Spinal cord (tissue), 10 donors: ENCODE measurements at places on chromosomes 7 and 10. TPM values are rescaled to one million over a fixed set of nuclear protein-coding genes. Genes with fewer than 3 reads are reported as not detected.

ADAM22 gene
- total RNA-seq: 27.2 TPM

ZP3 gene
- 2.3 TPM for total RNA-seq

ATG9B gene
- total RNA-seq: 2.3 TPM

VSTM4 gene
- total RNA-seq: 29.9 TPM

RBM20 gene
- 2.0 TPM for total RNA-seq

IQCE gene
- total RNA-seq: 13.5 TPM

AKR1C2 gene
- 27.5 TPM for total RNA-seq

TSC22D4 gene
- 67.4 TPM for total RNA-seq

MACC1 gene
- 0.28 TPM for total RNA-seq

TLX1 gene
- not detected for total RNA-seq

PRTFDC1 gene
- 32.0 TPM for total RNA-seq

HEPACAM2 gene
- total RNA-seq: 0.11 TPM

SRGN gene
- total RNA-seq: 280 TPM

DKK1 gene
- total RNA-seq: 7.8 TPM

CFAP70 gene
- total RNA-seq: 4.7 TPM

GRID2IP gene
- 0.39 TPM for total RNA-seq

PDE6C gene
- not detected for total RNA-seq

FAM53B gene
- 21.8 TPM for total RNA-seq

CYP3A5 gene
- total RNA-seq: 8.4 TPM

GNG11 gene
- total RNA-seq: 39.1 TPM

COL28A1 gene
- total RNA-seq: 6.8 TPM

AEBP1 gene
- total RNA-seq: 102 TPM

HILPDA gene
- 25.1 TPM for total RNA-seq

EIF5AL1 gene
- 0.28 TPM for total RNA-seq

SMO gene
- total RNA-seq: 49.0 TPM

PAX4 gene
- not detected for total RNA-seq

FAM25C gene
- not detected for total RNA-seq

CPED1 gene
- total RNA-seq: 26.5 TPM

CDHR1 gene
- 5.4 TPM for total RNA-seq

SLC39A12 gene
- total RNA-seq: 9.9 TPM

SPDYE6 gene
- total RNA-seq: not detected

CTNNA3 gene
- total RNA-seq: 57.1 TPM

ERVW-1 gene
- total RNA-seq: 0.11 TPM

RGS10 gene
- 32.8 TPM for total RNA-seq

MYH16 gene
- not detected for total RNA-seq

MBL2 gene
- not detected for total RNA-seq

MBLAC1 gene
- 3.1 TPM for total RNA-seq

FOXI2 gene
- total RNA-seq: 0.17 TPM

PNLIPRP3 gene
- not detected for total RNA-seq

SERPINE1 gene
- 2.1 TPM for total RNA-seq

BTBD16 gene
- 0.59 TPM for total RNA-seq

MUC12 gene
- total RNA-seq: 0.59 TPM

TFR2 gene
- total RNA-seq: 3.7 TPM

NODAL gene
- 2.2 TPM for total RNA-seq

CTAGE15 gene
- total RNA-seq: 0.50 TPM

TOMM7 gene
- 386 TPM for total RNA-seq
